Tibial nerve (tissue), 4 donors: ENCODE measurements at places on chromosomes 7 and 10. TPM values are rescaled to one million over a fixed set of nuclear protein-coding genes. Genes with fewer than 3 reads are reported as not detected.

Gene FGFBP3
- total RNA-seq: 6.5 TPM

Gene CH25H
- total RNA-seq: 1.0 TPM

Gene HILPDA
- 32.4 TPM for total RNA-seq

Gene UCMA
- total RNA-seq: not detected

Gene SVOPL
- total RNA-seq: not detected

Gene PCGF5
- total RNA-seq: 59.9 TPM

Gene CTAGE4
- not detected for total RNA-seq

Gene PRLHR
- not detected for total RNA-seq

Gene SFTPA1
- total RNA-seq: not detected

Gene CFAP69
- 51.1 TPM for total RNA-seq

Gene GLI3
- total RNA-seq: 12.6 TPM

Gene EBF3
- total RNA-seq: 28.5 TPM

DNA sequence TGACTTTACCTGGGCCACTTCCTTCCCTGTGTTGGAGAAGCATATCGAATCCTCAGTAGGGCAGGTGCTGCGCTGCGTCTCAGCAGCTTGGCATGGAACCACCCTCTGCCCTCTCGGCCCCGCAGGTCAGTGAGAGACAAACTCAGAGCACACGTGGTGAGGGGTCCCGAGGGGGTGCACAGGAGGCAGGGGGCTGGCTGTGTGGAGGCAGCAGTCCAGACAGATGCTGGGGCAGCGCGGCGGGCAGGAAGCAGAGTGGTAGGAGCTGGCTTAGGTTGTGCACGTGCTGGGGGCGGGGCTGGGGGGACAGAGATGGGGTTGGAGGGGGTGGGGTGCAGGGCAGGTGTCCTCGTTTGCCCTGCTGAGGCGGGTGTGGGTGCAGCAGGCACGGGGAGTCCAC, 33.1 kb downstream of the NUB1 start:
- no peak for DNase-seq

DNA sequence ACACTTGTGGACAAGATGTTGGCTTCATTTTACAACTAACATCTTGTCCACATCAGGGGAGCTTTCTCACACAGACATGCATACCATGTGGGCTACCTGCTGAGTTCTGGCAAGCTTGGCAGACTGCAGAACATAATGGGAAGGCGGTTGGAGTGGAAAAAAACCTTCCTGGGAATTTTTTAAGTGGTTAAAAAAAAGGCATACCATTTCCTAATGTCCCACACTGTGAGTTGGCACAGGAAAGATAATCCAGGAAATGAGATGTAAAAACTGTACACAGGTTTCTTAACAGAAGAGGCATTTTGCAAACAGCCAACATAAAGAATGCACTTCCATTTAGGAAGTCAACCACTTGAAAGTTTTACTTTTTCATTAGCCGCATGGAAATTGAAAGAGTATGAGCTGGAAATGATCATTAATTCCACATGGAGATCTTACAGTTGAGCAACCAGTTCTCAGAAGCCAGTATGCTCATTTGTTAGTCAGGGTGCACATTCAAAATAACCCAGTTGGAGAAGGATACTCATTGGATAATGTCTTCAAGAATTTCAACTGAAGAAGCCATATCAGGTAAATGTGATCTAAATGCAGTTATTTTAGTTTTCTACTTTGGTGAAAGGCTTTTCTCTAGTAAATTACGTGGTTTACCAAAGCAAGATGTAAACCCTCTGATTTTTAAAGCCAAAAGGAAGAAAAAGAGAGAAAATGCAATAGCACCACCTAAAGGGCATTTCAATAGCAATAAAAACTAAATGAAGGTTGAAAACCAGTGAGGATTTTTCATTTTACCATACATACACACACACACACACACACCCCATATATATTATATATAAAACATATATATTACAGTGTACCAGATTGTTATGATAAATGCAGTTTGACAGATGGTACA, 194.0 kb downstream of the TAX1BP1 start:
- no peak for DNase-seq

DNA sequence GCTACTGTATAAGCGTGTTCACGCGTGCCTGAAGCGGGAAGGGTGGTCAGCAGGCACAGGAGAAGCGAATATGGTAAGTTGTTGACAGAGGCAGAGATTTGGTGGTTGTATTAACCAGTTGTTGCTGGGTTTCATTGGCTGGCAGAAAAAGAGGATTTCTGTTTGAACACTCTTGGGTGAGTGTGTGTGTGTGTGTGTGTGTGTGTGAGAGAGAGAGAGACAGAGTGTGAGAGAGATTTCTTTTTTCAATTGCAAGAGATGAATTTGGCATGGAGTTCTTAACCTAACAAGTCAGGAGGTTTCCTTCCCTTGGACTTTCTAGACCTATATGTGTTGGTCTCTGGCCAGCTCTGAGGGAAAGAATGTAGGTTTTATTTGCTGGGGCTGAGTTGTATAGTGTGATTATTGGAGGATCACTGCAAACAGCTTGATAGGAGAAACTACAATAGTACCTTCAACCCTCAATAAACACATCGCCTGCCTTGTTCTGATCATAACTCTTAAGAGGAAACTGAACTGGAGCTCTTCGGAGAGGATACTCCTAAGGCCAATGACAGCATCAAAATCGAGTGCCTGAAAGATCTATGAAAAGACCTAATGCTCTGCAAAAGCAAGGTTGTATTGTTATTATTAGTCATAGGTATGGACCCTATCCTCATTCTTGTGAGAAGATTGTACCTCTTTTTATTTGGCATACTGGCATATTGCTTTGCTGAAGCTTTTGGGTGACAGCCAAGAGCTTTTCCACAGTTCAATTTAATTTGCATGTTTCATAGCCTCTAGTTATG, 1.2 kb downstream of the MCU start:
- DNase-seq: no peak

GRCh38 chr7:135501402-135501801, 8.5 kb downstream of the CNOT4 start:
- no peak for DNase-seq

- no peak for DNase-seq
Observed at GRCh38 chr10:128042131-128042610, 84.1 kb downstream of the MKI67 start.

GRCh38 chr10:117449636-117450035, 74.4 kb upstream of the PDZD8 start:
- DNase-seq: no peak

DNA sequence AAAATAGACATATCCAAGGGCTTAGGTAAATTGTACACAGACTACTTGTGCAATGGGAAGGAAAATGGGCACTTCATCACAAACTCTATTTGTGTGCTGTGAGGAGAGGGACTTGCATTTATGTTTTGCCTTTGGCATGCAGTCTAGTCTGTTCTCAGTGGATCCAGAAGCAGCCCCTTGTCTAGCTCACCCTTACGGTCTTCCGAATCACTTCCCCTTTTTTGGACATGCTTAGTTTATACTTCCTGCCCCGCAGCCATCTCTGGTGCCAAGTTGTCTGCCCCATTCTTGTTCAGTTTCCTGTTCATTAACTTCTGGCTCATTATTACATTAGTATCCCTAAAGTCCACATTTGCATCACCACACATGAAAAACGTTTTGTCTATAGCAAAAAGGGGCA, 161.6 kb downstream of the NRCAM start:
- no peak for DNase-seq

DNA sequence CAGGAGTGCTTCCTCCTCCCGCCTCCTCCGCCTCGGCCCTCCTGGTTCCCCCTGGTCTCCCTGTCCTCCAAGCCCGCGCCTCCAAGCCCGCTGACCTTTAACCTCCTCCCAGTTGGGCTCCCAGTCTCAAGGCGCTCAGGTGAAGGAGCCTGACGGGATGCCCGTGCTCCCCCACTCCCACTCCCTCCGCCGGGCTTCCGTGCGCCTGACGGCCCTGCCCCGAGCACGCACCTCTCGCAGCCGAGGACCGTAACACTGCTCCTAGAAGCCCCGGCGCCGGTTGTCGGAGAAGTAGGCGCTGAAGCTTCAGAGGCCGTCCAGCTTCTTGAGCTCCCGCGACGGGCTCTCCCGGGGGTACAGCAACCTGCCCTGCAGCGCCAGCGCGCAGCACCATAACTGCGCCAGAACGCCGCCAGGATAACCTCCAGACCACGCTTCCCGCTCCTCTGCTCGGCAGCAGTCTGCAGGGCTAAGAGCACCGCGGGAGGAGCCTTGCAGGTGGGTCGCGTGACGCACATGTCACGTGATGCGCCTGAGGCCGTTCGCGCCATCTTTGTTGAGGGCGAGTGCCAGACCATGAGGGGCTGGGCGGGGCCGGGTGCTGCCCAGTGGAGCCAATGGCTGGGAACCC, 71.0 kb upstream of the ZNF479 start:
- no peak for DNase-seq

DNA sequence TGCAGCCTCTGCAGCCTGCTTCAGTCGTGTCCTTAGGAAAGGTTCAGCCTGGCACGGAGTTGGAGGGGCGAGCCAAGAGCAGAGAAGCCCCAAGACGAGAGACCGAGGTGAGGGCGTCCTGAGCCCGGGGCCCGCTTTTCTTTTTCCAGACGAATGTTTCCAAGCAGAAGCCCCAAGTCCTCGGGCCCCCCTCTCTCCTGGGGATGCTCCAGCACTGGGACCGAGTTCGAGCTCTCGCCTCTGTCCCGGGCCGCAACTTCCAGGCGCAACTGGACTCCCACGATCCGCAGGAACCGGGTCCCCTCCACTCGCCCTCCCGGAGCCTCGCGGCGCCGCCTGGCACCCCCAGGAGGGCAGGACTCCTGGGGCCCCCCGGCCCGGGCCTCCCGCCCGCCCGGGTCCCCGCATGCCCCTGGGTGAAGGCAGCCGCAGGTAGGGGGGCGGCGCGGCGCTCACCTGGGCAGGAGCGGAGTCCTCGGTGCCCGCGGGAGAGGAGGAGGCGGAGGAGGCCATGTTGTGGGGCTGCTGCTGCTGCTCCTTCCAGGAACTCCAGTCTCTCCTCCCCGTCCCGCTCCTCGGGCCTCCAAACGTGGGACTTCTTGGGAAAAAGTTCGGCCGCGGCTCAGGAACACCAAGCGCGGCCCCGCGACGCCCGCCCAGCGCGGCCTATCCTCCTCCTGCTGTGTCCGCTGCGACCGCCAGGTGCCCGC, 45.3 kb upstream of the CDK1 start:
- no peak for DNase-seq

- no peak for DNase-seq
Observed at GRCh38 chr10:110486680-110487410, 10.9 kb upstream of the DUSP5 start.

DNA sequence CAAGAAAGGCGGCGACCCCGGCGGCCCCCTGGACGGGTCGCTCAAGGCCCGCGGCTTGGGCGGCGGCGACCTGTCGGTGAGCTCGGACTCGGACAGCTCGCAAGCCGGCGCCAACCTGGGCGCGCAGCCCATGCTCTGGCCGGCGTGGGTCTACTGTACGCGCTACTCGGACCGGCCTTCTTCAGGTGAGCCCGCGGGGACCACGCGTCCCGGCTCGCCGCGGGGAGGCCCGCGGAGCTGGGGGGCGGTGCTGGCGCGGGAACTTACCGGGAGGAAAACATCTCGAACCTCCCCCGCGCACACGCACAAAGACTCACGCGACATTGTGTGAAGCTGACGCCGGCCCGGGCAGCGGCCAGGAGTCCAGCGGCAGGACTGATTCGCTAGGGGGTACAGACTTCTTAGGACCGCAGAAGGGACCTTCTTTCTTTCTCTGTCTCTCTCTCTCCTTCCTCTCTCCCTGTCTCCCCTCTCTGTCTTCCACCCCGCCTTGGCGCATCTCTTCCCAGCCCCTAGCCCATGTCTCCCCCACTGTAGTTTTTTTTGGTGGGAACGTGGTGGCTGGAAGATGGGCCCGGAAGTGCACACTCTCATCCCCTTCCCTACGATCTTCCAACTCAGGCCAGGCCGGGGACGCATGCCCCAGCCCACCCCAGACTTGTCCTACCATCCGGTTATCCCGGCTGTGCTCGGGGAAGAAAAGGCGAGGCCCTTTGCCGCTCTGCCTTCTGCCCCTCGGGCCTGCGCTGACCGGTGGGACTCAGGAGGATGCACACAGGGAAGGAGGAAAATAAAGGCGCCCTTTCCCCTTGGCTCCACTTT, 1.2 kb downstream of the EN2 start:
- no peak for DNase-seq

DNA sequence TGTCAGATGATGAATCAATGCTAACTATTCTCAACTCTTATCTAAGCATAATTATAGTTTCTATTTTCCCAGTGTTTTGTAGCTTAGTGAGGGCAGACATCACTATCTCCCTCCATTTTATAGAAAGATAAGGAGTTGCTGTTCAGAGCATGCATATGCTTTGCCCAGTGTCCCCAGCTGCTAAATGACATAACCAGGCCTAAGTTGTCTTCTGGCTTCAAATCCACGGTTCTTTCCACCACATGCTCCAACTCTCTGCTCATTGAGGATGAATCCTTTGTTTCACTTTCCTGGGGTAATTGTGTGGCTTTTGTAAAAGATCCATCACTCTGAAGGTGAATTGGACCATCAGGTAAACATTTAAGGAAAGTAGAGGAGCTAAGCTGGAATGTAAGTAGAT, 134.0 kb downstream of the SNX10 start:
- DNase-seq: no peak

GRCh38 chr10:13404305-13404759, 56.2 kb upstream of the SEPHS1 start:
- DNase-seq: no peak

DNA sequence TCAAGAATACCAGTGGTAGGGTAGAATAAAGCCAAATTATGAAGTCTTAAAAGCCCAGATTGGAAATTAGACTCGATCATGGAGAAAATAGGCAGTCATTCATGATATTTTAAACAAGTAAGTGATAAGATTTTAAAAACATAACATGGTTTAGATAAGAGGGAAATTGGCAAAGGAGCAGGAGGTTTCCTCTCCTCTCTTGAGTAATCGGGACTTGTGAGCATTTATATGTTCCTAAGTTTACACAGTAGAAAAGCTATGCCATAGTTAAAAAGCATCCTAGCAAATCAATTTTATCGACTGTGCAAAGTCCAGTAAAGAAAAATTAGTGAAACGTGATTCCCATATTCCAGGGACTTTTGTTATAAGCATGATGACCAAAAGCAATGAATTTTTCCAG, 313.2 kb downstream of the AHR start:
- no peak for DNase-seq

DNA sequence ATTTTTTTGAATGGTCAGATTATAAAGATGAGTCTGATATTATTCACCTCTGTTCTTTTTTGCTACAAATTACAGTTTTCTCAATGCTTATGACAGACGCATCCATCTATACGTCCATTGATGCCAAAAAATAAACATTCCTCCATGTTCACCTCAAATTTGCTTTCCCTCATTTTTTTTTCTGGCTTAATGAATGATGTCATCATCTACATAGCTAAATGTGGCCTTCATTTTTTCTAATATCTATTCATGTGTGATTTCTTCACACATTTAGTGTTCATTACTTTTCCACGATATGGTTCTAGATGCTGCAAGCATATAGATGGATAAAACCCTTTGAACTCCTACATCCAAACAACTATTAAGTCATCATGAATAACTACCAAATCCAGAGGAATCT, 163.1 kb downstream of the MAGI2 start:
- DNase-seq: no peak

DNA sequence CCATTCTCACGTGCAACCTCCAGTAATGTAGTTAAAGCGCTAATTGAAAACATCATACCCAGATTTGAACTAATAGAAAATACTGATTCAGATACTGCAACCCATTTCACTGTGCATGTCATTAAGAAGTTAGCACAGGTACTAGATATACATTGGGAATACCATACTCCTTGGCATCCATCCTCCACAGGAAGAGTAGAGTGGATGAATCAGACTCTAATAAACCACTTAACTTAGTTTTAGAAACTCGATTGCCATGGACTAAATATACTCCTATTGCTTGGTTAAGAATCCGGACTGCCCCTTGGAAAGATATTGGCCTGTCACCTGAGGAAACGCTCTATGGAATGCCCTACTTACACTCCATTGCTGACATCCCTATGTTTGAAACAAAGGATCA, 9.5 kb downstream of the AKR1B15 start:
- DNase-seq: no peak

GRCh38 chr10:126504761-126505112, 116.5 kb upstream of the ADAM12 start:
- DNase-seq: no peak
